ENCODE measurements at places on chromosomes 2 and 18. TPM values are rescaled to one million over a fixed set of nuclear protein-coding genes. Genes with fewer than 3 reads are reported as not detected.

DNA sequence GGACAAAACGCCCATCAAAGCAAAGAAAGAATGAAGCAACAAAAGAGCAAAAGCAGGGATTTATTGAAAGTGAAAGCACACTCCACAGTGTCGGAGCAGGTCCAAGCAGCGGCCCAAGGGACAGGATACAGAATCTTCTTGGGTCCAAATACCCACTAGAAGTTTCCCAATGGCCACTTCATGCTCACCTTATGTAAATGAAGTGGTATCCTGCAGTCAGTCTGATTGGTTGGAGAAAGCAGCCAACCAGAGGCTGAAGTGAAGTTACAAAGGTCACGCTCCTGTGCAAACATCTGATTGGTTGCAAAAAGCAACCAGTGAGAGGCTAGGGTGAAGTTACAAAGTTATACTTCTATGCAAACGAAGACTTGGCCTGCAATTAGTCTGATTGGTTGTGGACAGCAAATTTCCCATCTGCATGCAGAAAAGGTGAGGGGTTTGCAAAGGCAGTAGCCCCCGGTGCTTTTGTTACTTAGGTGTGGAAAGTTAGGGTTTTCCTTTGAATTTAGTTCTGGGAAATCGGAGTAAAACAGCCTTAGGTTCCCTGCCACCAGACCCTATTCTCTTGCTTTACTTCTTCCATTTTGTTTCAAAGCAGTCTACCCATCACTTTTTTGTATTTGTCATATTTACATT is 12.9 kb downstream of the DUSP19 start:
- DNase-seq, result no peak

GRCh38 chr2:105398336-105399206 is at the start of gene FHL2:
Gene FHL2, minus strand, starts transcription at chr2:105399051. Its CDS starts 12,535 bp downstream, at chr2:105386516.
- peak; percentile 69 for DNase-seq

DNA sequence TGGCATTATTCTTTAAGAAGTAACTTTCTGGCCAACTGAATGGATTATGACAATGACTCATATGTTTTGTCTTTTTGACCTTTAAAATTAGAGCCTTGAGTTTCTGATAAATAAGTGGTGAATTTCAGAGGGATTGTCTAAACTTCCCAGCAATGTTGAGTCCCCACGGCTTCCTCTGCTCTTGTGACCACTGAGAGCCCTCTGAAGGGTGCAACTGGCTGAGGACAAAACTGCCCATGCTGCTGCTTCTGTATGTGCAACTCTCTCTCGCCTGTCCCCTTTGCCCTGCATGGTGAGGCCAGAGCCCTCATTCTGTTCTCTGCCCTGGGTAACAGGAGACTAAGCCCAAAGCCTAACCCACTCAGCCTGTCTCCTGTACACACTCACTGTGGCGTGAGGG is 52.7 kb upstream of the SLC14A1 start:
- no peak for DNase-seq

DNA sequence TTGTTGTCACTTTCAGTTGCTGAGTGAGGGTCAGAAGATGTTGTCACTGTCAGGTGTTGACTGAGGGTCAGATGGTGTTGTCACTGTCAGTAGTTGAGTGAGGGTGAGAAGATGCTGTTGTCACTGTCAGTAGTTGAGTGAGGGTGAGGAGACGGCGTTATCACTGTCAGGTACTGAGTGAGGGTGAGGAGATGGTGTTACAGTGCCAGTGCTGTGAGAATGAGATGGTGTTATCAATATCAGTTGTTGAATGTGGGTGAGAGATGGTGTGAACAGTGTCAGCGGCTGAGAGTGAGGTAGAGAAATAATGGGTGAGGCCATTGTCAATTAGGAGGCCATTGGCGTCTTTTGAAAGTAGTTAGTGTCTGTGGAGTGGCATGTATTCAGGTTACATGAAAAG is 1.6 kb upstream of the ATP9B start:
- no peak for DNase-seq

- DNase-seq, result peak; percentile 30
Observed at GRCh38 chr2:168210895-168211570, 36.4 kb downstream of the STK39 start.

DNA sequence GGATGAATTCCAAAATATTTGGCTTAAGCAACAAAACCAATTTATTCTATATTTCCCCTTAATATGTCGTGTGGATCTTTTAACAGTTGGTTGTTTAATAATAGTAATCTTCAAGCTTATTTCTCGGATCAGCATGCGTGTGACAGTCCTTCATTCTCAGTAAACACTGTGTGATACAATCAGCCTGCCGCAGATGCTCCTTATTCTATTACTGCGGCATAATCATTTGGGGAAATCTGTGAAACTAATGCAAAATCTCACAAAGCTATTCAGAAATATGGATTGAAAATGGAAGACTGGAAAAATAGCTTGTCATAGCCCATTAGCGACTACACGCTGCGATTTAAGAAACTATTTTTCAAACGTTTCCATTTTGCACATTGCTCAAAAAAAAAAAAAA is 36.9 kb downstream of the LINC00305 start:
- no peak for DNase-seq

DNA sequence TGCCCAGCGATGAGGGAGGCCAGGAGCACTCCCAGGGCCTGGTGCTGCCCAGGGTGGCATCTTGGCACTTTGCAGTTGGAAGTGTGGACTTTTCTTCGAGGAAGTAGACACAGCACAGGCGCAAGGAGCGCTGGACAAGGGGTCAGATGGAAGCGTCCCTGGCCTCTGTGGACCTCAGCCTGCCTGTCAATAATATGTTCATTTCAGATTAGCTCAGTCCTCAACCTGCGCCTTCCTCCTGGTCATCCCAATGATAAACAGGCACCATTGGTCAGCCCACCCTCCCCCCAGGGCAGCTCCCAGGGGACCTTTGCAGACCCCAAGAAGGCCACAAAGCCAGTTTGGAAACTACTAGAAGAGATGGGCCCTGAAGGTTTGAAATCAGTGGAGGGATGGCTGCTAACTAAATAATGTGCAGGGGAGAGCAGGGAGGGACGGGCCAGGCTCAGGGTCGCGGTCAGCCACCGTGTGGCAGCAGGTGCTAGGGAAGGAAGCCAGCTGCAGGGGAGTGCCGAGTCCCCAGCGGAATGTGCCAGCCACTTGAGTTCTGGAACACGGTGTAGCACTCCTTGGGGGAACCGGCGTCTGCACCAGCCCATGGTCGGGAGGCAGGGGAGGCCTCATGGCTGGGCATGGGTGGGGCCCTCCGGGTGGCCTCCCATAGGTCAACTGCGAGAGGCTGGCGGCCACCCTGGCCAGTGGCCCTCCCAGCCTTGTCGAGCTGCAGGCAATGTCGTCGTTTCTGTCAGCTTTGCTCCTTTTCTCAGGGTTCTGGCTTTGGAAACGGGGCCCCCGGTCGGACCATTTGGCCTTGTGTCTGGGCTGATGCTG is 59.9 kb downstream of the ADI1 start:
- DNase-seq, result no peak

GRCh38 chr2:146461068-146461467 is 1383.8 kb upstream of the ACVR2A start:
- no peak for DNase-seq

- no peak for DNase-seq
Observed at GRCh38 chr2:142082368-142082767, 48.4 kb downstream of the LRP1B start.

GRCh38 chr2:28436525-28437051 is 43.9 kb downstream of the FOSL2 start:
- DNase-seq, result no peak

DNA sequence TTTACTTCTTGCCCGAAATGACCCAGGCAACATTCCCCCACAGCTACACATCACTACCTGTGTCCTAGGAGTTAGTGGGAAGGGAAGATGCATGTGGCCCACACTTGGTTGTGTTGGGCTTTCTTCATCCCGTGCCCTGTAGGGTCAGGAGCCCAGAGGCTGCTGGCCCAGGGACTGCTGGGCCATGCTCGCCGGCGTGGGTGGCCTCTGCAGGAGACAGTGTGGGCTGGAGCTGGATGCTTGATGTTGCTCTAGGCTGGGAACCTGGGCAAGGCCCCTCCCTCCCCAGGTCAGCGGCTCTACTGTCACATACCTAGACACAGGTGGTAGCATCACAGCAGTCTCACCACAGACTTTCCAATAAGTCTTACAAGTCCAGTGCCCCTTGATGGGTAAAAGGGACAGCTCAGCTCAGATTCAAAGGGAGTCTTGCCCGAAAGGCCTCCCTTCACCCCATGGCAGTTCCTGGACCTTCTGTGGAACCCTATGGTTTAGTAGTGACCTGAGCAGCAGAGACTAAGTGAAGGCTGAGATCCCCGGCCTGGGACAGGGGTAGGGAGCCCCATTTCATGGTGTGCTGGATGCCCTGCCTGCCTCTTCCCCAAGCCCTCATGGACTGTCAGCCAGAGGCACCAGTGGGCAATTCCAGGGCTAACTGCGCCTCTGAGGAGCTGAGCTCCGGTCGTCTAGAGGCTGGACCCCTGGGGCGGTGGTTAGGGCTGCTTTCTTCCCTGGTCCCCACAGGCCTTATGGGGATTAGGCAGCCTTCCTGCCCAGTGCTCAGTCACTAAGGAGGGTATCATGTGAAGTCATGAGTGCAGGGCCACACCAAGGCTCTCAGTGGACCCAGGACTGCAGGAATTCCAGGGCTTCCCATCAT is 45.4 kb upstream of the FAHD2A start:
- no peak for DNase-seq

DNA sequence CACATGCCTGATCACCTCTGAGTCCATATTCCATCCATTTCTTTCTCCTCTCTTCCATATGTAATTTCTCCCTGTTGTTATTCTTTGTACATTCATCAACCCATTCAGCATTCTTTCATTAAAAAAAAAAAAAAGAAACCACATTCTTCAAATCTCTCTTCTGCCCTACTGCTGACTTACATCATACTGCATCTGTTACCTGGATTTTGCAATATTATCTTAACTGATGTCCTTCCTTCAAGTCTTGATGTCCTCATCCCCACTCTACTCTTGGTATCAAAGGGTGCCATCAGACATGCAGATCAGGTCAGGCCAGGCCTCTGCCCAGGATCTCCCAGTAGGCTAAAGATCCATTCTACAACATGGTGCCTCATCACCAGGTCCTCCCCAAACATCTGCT is 90.6 kb downstream of the SGPP2 start:
- no peak for DNase-seq

GRCh38 chr18:31229829-31230228 is 67.2 kb upstream of the DSC1 start:
- DNase-seq, result no peak

DNA sequence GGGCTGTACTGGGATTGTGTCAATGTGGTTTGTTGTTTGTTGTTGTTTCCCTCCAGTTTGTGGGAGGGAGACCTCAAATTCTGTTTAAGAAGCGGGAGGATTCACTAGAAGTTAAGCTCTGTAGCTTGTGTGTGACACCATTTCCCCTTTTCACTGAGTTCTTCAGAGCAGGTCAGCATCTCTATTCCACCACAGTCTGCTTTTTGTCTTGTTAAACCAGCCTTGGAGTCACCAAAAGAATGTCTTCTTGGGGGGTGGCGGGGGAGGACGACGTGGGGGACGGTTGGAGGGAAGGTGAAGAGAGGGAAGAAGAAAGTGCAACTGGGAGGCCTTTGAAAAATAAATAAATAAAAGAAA is 2.3 kb upstream of the BCL11A start:
- no peak for DNase-seq

GRCh38 chr2:96553176-96553956 is 16.8 kb downstream of the ARID5A start:
- peak; percentile 41 for DNase-seq

DNA sequence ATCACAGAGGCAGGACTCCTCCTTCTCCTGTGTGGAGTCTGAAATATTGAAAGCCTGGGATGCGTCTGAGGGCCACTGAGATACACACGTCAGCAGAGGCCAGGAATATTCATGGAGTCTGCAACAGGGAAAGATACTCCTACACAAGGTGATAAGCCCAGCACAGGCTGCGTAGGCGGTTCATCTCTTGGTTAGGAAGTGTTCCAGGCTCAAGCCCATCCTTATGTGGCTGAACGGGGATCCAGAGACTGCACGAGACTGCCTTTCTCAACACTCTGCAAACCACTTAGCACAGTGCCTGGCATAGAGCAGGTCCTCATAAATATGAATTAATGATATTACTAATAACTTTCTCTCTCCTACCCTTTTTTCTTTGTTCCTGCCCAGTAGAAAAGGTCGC is 29.2 kb upstream of the AGPS start:
- no peak for DNase-seq

- DNase-seq, result no peak
Observed at GRCh38 chr2:152629202-152629601, 88.1 kb downstream of the PRPF40A start.

DNA sequence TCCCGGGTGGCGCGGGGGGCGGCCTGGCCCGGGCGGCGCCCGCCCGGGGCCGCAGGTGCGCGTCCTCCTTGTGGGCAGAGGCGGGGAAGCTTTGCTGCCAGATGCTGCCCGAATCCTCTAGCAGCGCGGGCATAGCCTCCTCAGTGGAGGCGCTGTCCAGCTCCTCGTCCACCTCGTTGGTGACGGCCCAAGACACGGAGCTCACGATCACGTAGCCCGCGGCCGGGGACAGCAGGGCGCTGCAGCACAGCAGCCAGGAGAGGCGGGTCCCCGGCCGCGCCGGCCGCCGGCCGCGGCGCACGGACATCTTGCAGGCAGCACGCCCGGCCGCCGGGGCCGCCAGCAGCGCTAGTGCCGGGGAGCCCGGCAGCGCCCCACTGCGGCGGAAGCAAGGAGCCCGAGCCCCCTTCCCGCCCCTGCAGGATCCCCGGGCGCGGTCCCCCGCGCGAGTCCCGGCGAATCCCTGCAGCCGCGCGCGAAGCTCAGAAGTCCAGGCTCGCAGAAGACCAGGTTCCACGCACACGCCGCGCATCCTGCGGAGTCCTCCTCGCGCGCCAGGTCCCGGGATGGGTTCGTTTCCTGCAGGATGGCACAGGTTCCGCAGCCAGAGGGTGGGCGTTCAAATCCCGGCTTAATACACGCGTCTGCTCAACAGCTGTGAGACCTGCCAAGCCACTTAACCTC is at the start of gene CREG2:
Gene CREG2, minus strand, starts transcription at position 353 of the 684 bp plus-strand sequence. Its CDS starts 46 bp downstream, at position 307.
- peak; percentile 70 for DNase-seq

- DNase-seq, result no peak
Observed at GRCh38 chr2:178279142-178279541, 84.8 kb downstream of the OSBPL6 start.

The POTEC gene
- not detected for total RNA-seq

The ZNF385B gene
- total RNA-seq, result not detected

The ABCB11 gene
- total RNA-seq, result not detected

The MEP1B gene
- not detected for total RNA-seq

The TXNL1 gene
- 39.8 TPM for total RNA-seq

The MAPK4 gene
- not detected for total RNA-seq

The MOCOS gene
- 0.05 TPM for total RNA-seq

The OTOS gene
- total RNA-seq, result not detected
